ENCODE measurements at places on chromosomes 16 and 17.

GRCh38 chr17:44191369-44191768 is 4.6 kb downstream of the TMUB2 start:
- DNase-seq, result no peak

GRCh38 chr16:74887084-74887483 is 97.8 kb downstream of the WDR59 start:
- DNase-seq, result no peak

GRCh38 chr16:78953526-78953925 is 647.0 kb downstream of the MAF start:
- DNase-seq, result no peak

GRCh38 chr16:20806168-20807050 is at the start of the genes ERI2 and REXO5:
Gene ERI2, minus strand, starts transcription at chr16:20806472. Its CDS starts 42 bp downstream, at chr16:20806430.
Gene REXO5, plus strand, starts transcription at chr16:20806527. Its CDS starts 427 bp downstream, at chr16:20806954.
- peak; percentile 77 for DNase-seq

DNA sequence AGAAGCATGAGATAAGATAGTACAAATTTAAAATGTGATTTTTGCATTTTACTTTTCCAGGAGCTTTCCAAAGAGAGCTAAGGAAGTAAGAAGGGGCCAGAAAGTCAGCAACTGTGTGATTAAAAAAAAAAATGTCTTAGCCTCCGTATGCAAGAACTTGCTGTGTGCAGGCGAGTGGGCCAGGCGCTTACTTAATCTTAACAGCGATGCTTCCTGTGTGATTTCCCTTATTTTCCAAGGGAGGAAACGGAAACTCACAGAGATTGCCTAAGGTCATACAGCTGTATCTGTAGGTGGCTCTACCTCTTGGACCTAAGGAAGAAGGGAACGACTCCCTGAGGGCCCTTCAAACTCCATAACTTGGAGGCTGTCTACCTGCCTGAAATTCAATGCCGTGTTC is 11.1 kb downstream of the HS3ST3B1 start:
- no peak for DNase-seq

DNA sequence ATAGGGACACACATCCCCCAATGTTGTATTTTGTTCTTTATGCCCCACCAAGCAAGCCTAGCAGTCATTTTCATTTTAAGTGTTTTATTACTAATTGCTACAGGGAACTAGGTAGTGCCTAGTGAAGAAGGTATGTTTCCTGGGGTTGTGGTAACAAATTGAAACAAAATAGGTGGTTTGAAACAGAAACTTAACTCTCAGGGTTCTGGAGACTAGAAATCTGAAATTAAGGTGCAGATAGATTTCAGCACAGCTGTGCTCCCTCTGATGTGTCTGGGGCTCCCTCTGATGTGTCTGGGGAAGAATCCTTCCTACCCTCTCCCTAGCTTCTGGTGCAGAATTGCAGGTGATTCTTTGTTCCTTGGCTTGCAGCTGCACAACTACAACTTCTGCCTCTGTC is 390.1 kb downstream of the ZFHX3 start:
- DNase-seq, result no peak

DNA sequence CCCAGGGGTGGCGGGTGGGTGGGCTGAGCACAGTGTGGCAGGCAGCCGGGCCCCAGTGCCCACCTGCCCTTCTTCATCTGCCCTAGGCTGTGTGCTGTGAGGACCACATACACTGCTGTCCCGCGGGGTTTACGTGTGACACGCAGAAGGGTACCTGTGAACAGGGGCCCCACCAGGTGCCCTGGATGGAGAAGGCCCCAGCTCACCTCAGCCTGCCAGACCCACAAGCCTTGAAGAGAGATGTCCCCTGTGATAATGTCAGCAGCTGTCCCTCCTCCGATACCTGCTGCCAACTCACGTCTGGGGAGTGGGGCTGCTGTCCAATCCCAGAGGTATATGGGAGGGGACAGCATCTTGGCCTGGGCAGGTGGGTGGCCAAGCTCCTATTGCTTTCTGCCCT is 6.4 kb downstream of the GRN start:
- no peak for DNase-seq

GRCh38 chr16:56998861-56999260 is 9.5 kb downstream of the NLRC5 start:
- no peak for DNase-seq

DNA sequence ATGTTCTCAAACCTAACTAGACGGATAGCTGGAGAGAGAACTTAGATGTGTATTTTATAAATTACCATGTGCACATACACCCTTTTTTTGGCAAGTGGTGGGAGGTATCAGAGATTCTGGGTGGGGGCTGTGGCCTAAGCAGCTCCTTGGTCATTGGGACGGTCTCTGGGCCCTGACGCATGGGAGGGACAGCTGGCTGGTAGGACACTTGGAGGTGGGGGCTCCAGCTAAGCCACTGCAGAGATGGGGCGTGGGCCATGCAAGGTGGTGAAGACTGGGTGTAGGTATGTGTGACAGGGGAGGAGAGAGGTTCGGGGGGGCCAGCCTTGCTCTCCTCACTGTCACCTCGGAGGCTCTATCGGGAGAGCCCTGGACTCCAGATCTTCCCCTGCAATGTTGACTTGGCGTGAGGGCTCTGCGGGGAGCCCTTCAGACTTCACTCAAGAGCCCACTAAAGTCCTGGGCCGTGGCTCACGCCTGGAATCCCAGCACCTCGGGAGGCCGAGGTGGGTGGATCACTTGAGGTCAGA is 17.1 kb downstream of the C1QTNF1 start:
- no peak for DNase-seq

DNA sequence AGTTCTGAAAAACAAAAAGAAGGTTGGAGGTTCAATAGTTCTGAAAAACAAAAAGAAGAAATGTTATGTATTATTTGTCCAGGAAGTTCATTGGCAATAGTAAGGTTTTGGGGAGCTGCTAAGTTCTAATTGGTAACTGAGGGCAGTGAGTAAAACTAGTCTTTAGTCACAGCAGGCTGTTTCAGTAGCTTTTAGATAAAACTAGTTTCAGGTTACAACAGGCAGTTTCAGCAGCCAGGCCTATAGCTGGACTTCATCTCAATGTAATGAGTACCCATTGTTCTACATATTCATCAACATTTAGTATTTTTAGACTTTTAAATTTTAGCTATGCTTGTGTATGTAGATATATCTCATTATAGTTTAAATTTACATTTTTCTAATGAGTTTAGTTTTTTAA is 639.3 kb downstream of the TOX3 start:
- DNase-seq, result no peak

- no peak for DNase-seq
These were observed 25.6 kb upstream of the RMI2 start for GRCh38 chr16:11319529-11320146.

GRCh38 chr17:6374761-6375312 is 60.1 kb downstream of the AIPL1 start:
- DNase-seq, result no peak

- DNase-seq, result no peak
These were observed 8.5 kb downstream of the PECAM1 start for GRCh38 chr17:64382061-64382583.

DNA sequence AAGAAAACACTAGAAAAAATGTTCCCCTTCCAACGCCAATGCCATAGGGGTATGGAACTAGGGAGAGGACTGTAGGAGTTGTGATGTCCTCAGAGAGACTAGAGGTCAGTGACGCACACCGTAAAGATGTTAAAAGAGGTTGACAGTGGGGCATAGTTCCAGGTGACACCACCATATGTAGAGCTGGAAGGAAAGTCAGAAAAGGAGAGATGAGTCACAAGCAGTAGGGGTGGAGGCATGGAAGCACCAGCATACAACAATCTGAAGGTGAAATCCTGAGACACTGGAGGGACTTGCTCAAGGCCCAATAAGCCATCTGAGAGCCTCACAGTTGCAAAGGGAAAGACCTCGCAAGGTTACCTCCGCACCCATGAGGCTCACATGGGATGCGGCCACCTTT is 76.0 kb downstream of the ZNF18 start:
- DNase-seq, result no peak

DNA sequence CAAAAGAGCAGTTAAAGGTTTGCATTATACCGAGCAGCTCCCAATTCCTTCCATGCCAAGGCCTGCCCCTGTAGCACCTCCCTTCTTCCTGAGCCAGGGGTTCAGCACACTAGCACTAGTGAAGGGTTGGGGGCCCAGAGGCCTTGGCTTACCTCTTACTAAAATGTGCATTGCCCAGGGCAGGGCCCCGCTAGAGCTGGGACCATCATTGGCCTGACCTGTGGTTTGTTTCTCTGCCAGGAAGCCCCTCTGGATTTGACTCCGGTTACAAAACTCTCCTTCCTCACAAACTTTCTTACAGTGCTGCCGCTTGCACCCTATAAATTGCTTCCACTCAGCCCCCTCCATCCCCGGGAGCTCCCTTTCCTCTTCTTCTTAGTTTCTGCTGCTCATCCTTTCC is 33.8 kb downstream of the MPRIP start:
- DNase-seq, result no peak

GRCh38 chr16:63712725-63713124 is 1409.1 kb downstream of the CDH11 start:
- DNase-seq, result no peak

GRCh38 chr16:51982715-51983680 is 563.9 kb downstream of the TOX3 start:
- peak; percentile 19 for DNase-seq

GRCh38 chr17:81207610-81208581 is 14.9 kb downstream of the CEP131 start:
- no peak for DNase-seq

DNA sequence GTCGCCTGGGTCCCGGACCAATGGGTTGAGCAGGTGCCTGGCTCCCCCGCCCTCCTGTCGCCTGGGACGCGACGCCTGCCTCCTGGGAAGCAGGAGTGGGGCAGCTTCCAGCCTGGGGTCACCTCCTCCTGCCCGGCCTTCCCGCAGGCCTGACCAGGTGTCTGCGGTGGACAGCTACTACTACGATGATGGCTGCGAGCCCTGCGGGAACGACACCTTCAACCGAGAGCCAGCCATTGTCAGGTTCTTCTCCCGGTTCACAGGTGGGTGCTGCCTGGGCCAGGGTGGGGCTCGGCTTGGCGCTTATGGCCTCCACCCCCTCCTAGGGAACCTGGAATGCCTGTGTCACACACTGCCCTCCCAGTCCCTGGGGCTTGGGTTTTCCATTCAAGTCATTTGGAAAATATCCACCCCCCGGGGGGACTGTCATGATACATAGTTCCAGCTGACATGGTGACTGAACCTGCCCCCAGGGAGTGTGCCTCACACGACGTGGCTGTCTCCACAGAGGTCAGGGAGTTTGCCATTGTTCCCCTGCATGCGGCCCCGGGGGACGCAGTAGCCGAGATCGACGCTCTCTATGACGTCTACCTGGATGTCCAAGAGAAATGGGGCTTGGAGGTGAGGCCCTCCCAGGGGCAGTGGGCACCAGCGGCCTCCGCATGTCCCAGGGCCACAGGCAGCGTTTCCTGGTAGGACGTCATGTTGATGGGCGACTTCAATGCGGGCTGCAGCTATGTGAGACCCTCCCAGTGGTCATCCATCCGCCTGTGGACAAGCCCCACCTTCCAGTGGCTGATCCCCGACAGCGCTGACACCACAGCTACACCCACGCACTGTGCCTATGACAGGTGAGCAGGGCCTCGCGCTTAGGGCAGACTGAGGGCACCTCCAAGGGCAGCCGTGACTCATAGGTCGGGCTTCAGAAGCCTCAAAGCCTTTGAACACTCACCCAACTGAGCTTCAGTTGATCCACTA is 2.3 kb downstream of the DNASE1 start:
- no peak for DNase-seq

GRCh38 chr16:56886296-56886695 is 21.3 kb downstream of the SLC12A3 start:
- DNase-seq, result no peak

DNA sequence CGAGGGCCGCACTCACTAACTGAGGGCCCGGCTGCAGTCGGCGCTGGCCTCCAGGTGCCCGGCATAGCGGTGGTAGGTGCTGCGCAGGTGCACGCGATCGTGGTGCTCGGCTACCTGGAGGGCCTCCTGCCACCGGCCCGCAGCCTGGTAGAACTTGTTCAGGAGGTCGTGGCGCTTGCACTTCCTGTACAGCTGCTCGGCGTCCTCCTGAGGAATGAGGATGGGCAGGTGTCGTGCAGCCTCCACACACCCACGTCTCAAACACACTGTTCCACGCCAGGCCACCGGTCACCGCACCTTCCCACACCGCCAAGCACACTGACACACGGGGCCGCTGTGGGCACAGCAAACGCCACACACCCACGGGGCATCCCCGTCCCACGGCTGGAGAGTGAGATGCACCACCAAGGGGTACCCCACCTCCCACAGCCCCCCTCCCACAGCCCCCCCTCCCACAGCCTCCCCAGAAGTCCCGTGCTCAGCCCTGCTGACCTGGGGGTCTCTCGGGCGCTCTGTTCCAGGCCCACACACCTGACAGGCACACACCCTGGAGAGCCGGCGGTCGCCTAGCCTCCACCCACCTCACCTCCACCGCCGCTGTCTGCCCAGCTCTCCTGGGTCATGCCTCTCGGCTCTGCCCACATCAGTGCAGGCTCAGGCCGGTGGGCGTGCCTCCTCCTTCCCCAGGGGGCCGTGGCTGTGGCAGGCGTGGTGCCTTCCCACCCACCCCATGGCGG is 7.4 kb upstream of the TMEM204 start:
- peak; percentile 44 for DNase-seq

GRCh38 chr16:25013751-25014499 is 1.2 kb downstream of the ARHGAP17 start:
- DNase-seq, result peak; percentile 16

GRCh38 chr17:18377437-18378204 is at the start of gene EVPLL:
Gene EVPLL, plus strand, starts transcription at chr17:18377778. Its CDS starts 3,160 bp downstream, at chr17:18380938.
- DNase-seq, result no peak

DNA sequence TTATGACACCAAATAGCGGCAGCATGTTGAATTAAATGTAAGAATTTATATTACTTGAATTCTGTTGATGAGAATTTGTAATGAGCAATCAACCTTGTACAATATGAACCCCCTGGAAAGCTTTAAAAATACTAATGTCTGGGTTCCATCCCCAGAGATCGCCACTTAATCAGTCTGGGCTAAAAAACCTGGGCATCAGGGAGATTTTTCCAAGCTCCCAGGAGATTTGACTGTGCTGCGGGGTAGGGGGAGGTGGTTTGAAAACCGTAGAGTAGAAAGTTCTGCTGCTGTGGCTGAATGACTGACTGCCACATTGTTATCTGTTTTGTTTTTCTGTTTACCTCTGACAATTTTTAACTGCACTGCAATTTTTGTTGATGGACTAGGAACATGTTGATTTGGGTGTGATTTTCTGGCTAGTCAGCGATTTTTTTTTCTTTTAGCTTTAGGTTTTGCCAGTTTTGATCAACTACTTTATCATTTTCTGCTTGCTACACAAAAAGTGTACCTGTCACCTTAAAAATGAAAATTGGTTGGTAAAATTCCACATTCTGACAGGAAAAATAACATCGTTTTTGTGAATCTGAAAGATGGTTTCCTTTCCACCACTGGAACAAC is 79.3 kb downstream of the PCTP start:
- no peak for DNase-seq

DNA sequence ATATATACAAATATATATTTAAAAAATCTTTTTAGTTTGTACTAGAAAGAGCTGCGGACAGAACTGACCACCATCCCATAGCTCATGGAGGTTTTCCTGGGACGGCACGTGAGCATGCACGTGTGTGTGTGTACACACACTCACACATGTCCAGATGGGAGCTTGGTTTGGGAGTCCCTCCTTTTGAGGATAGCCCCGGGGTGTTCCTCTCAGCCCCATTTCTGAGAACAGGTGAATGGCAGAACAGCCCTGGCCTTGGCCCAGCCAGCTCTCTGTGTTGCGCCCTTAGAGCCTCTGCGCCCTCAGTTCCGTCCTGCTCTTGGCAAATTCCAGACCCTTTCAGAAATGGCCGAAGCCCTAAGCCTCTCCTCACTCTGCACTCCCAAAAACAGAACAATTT is 70.1 kb downstream of the AMFR start:
- DNase-seq, result no peak

- peak; percentile 40 for DNase-seq
These were observed 246.6 kb upstream of the RPL38 start for GRCh38 chr17:73956595-73957465.
